ENCODE measurements at places on chromosomes 2 and 18. TPM values are rescaled to one million over a fixed set of nuclear protein-coding genes. Genes with fewer than 3 reads are reported as not detected.
A peak's percentile ranks its signal among the peaks of the same experiment; 100 is the strongest.

PKDCC gene
- 959 TPM for total RNA-seq

DNA sequence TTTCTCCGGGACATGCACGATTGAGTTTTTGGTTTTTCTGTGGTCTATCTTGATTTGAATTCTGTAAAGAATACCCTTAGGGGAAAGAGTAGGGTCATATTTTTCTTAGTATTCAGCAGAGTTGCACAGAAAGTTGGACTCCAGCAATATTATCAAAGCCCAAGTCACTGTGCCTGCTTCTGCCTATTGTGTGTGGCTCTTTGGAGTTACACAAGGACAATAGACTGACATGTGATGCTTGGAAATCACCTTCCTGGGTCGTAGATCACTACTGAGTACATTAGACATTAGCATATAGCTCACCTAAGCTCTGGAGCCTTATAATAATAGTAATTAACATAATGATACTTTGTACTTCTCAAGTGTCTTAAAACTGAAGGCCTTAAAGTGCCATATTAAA is 238.8 kb upstream of the FOSL2 start:
- H3K27ac ChIP-seq: no peak overlapping the region
- no peak overlapping the region for H3K4me3 ChIP-seq
- no peaks in the 10 kb centered on the region for H3K4me1 ChIP-seq
- H3K36me3 ChIP-seq: peaks cover 5% of the 10 kb centered on the region

- peaks cover 2% of the 10 kb centered on the region for H3K27me3 ChIP-seq
- no peaks in the 10 kb centered on the region for H3K36me3 ChIP-seq
- no peak overlapping the region for H3K4me3 ChIP-seq
- no peak overlapping the region for H3K27ac ChIP-seq
- no peaks in the 10 kb centered on the region for H3K4me1 ChIP-seq
These were observed 10.5 kb downstream of the ATG16L1 start for GRCh38 chr2:233261819-233262555.

SPATA3 gene
- total RNA-seq: not detected

THSD7B gene
- total RNA-seq: 182 TPM

- H3K4me3 ChIP-seq: no peak overlapping the region
- H3K27ac ChIP-seq: no peak overlapping the region
- no peaks in the 10 kb centered on the region for H3K36me3 ChIP-seq
- no peak for DNase-seq
These were observed 67.7 kb downstream of the RDH14 start for GRCh38 chr2:18492721-18493120.

- peaks cover 14% of the 10 kb centered on the region for H3K4me1 ChIP-seq
- no peak overlapping the region for H3K27ac ChIP-seq
- H3K4me3 ChIP-seq: no peak overlapping the region
- no peaks in the 10 kb centered on the region for H3K27me3 ChIP-seq
These were observed 39.6 kb upstream of the BOD1L2 start for GRCh38 chr18:57107140-57107832.

- no peaks in the 10 kb centered on the region for H3K27me3 ChIP-seq
- peaks cover 49% of the 10 kb centered on the region for H3K4me1 ChIP-seq
- no peak for DNase-seq
- peak overlapping the region; percentile 52 for H3K27ac ChIP-seq
These were observed 107.0 kb downstream of the RNF144A start for GRCh38 chr2:7024261-7024660.

DNA sequence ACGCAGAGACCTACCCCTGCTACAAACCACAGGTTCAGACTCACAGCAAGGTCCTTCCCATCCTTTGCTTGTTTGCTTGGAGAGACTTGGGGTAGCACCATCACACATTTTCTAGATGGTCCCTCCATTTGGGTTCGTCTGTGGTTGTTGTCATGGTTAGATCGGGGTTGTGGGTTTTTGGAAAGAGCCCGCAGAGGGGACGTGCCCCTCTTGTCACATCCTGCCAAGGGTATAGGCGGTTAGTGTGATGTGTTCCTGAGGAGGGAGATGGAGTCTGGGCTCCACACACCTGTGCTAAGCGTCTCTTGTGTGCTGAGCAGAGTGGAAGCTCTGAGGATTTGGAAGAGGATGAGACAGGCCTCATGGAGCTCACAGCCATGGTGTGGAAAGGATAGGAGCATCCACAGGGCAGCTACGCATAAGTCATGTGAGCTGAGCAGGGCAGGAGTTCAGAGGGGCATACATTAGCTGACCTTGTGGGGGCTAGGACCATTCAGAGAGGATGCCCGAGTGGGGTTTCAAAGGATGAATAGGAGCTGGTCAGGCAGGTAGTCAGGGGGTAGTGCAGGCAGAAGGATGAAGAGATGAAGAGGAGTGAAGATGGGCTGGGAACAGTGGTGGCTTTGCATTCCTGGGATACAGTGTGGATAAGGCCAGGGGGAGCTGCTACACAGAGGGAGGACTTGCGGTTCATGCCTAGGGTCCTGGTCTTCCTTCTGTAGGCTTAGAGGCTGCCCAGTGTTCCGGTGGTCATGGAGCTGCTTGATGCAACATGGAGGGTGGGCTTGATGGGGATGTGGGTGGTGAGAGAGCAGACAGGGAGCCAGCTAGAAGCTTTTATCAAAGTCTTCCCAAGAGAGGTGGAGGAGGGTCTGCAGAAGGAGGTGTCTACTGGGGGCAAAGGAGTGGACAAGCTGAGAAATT is 62.9 kb downstream of the ACKR3 start:
- no peaks in the 10 kb centered on the region for H3K4me1 ChIP-seq
- peak overlapping the region; percentile 20 for H3K27ac ChIP-seq
- DNase-seq: no peak
- H3K36me3 ChIP-seq: peaks cover 13% of the 10 kb centered on the region
- peaks cover 13% of the 10 kb centered on the region for H3K27me3 ChIP-seq

- peaks cover 11% of the 10 kb centered on the region for H3K27me3 ChIP-seq
- peaks cover 12% of the 10 kb centered on the region for H3K4me1 ChIP-seq
- H3K27ac ChIP-seq: no peak overlapping the region
- DNase-seq: no peak
These were observed 15.5 kb upstream of the SIX2 start for GRCh38 chr2:45024600-45025291.

TFCP2L1 gene
- 0.07 TPM for total RNA-seq

GRCh38 chr2:155546721-155547555 is 785.6 kb downstream of the NR4A2 start:
- DNase-seq: no peak
- no peaks in the 10 kb centered on the region for H3K27me3 ChIP-seq
- H3K27ac ChIP-seq: no peak overlapping the region
- H3K4me3 ChIP-seq: no peak overlapping the region
- peaks cover 6% of the 10 kb centered on the region for H3K4me1 ChIP-seq
- H3K36me3 ChIP-seq: no peaks in the 10 kb centered on the region

- no peak overlapping the region for H3K27ac ChIP-seq
- peaks cover 6% of the 10 kb centered on the region for H3K4me1 ChIP-seq
These were observed 651.3 kb downstream of the DCDC2C start for GRCh38 chr2:4354678-4355077.

RTP5 gene
- total RNA-seq: not detected

GRCh38 chr2:55063226-55063625 is 13.0 kb upstream of the RTN4 start:
- peak overlapping the region; percentile 56 for H3K27ac ChIP-seq
- no peak overlapping the region for H3K4me3 ChIP-seq
- peaks cover 8% of the 10 kb centered on the region for H3K4me1 ChIP-seq
- no peaks in the 10 kb centered on the region for H3K36me3 ChIP-seq
- no peaks in the 10 kb centered on the region for H3K27me3 ChIP-seq

GRCh38 chr2:72413716-72414115 is 266.1 kb upstream of the CYP26B1 start:
- H3K4me3 ChIP-seq: no peak overlapping the region
- H3K27ac ChIP-seq: no peak overlapping the region
- no peaks in the 10 kb centered on the region for H3K4me1 ChIP-seq
- no peaks in the 10 kb centered on the region for H3K36me3 ChIP-seq

DNA sequence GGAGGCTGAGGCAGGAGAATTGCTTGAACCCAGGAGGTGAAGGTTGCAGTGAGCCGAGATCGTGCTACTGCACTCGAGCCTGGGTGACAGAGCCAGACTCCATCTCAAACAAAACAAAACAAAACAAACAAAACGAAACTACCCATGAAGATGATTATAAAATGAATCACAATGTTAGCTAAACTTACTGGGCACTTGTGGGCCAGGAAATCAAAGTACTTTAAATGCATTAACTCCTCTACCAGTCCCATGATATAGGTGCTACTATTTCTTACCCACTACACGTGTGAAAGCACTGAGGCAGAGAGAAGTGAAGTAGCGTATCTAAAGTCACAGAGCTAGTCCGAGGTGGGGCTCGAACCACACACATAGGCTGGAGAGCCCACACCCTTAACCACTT is 53.6 kb downstream of the POLE4 start:
- peaks cover 17% of the 10 kb centered on the region for H3K4me1 ChIP-seq
- H3K27ac ChIP-seq: no peak overlapping the region
- no peak for DNase-seq
- no peaks in the 10 kb centered on the region for H3K36me3 ChIP-seq
- no peak overlapping the region for H3K4me3 ChIP-seq

UBR3 gene
- 59.8 TPM for total RNA-seq

GALNT14 gene
- total RNA-seq: 14.4 TPM

OTOS gene
- not detected for total RNA-seq

GRCh38 chr2:235728800-235729556 is 235.1 kb downstream of the AGAP1 start:
- H3K36me3 ChIP-seq: no peaks in the 10 kb centered on the region
- no peak for DNase-seq
- H3K27me3 ChIP-seq: peaks cover 8% of the 10 kb centered on the region
- peak overlapping the region; percentile 76 for H3K27ac ChIP-seq
- peak overlapping the region; percentile 76 for H3K4me3 ChIP-seq
- H3K4me1 ChIP-seq: peaks cover 67% of the 10 kb centered on the region

ZSCAN30 gene
- total RNA-seq: 41.0 TPM

LOXHD1 gene
- total RNA-seq: not detected

- peaks cover 11% of the 10 kb centered on the region for H3K4me1 ChIP-seq
- H3K27me3 ChIP-seq: peaks cover 5% of the 10 kb centered on the region
- no peak overlapping the region for H3K4me3 ChIP-seq
- no peaks in the 10 kb centered on the region for H3K36me3 ChIP-seq
- H3K27ac ChIP-seq: no peak overlapping the region
These were observed 33.4 kb upstream of the LPIN2 start for GRCh38 chr18:3046216-3046808.

INHA gene
- not detected for total RNA-seq

NXPH2 gene
- total RNA-seq: 0.83 TPM

DNA sequence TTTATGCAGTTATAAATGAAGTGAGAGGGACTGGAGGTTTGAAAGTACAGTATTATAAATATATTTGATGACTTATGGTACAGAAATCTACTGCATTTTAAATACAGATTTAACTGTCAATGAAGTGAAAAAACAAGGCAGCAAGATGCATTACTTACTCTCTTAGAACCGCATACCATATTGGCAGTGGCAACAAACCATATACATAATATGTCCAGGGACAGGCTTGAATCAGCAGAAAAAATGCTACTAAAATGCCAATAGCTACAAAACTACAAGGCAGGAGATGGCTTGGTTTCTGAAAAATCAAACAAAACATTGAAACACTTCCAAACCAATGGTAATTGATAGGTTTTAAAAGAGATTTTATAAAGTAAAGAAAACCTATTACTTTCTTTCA is 77.2 kb downstream of the PIGN start:
- H3K4me1 ChIP-seq: no peaks in the 10 kb centered on the region
- no peak overlapping the region for H3K27ac ChIP-seq
- no peak overlapping the region for H3K4me3 ChIP-seq
- no peaks in the 10 kb centered on the region for H3K27me3 ChIP-seq
- DNase-seq: no peak

DNA sequence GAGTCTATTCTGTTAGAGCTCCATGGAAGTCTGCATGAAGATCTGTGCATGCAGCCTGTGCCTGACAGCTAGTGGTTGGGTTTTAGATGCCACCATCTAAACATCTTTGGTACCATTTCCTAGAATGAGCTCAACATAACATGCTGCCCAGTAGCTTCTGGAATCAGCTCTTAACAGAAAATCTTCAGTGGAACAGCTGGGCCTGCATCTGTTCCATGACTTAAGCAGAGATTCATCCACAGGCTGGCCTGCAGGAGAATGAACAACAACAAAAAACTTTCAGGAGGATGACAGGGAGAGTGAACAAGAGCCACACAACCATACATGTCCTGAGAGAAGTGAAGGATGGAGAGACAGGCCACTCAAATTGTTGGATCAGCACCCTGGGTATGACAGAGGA is 316.6 kb downstream of the RDH14 start:
- peaks cover 29% of the 10 kb centered on the region for H3K4me1 ChIP-seq
- peak; percentile 23 for DNase-seq
- peak overlapping the region; percentile 98 for H3K27ac ChIP-seq
- peaks cover 6% of the 10 kb centered on the region for H3K27me3 ChIP-seq
- peak overlapping the region; percentile 50 for H3K4me3 ChIP-seq
- no peaks in the 10 kb centered on the region for H3K36me3 ChIP-seq

KIDINS220 gene
- total RNA-seq: 188 TPM

RIT2 gene
- not detected for total RNA-seq
